Activated CD8-positive, alpha-beta T cell treated with anti-CD3 and anti-CD28 coated beads, Interleukin-2, amount 10 ng/mL, durations not matched to agents 7 days and 5 days (primary cell): ENCODE measurements at places on chromosomes 6 and 20.

GRCh38 chr6:131183427-131184095, 48.3 kb downstream of the AKAP7 start:
- DNase-seq: no peak

GRCh38 chr6:29447670-29448069, 8.6 kb downstream of the OR10C1 start:
- no peak for DNase-seq

GRCh38 chr6:38364127-38364526, 275.6 kb downstream of the BTBD9 start:
- DNase-seq: no peak

GRCh38 chr20:4513720-4514119, 208.0 kb upstream of the PRND start:
- DNase-seq: no peak

- DNase-seq: no peak
These were observed 475.6 kb downstream of the RFPL4B start for GRCh38 chr6:112822769-112823168.

GRCh38 chr6:129615020-129615419, 95.0 kb downstream of the ARHGAP18 start:
- DNase-seq: no peak

GRCh38 chr6:165684333-165684732, 21.3 kb upstream of the PDE10A start:
- no peak for DNase-seq

- DNase-seq: no peak
These were observed 38.4 kb downstream of the HS3ST5 start for GRCh38 chr6:114304304-114304887.

GRCh38 chr20:63412889-63413288, 51.7 kb upstream of the CHRNA4 start:
- no peak for DNase-seq

DNA sequence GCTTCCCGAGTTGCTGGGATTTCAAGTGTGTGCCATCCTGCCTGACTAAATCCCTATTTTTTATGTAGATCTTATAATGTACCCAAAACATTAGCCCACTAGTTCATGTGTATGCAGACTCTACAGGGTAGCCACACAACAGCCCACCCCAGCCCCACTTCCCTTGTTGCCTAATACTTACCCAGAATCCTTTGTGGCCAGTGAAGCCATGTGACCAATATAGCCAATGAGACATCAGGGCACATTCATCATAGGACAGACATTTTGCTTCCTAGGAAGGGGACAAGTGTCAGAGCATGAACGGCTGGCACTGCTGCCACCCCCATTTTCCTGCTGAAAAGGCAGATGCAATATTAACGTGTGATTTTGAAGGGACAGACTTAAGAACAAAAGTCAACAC, 36.0 kb upstream of the TCP11 start:
- DNase-seq: no peak

- no peak for DNase-seq
These were observed 132.1 kb upstream of the MOCS1 start for GRCh38 chr6:40066372-40066771.

GRCh38 chr6:45952168-45952529, 63.5 kb downstream of the CLIC5 start:
- DNase-seq: no peak

DNA sequence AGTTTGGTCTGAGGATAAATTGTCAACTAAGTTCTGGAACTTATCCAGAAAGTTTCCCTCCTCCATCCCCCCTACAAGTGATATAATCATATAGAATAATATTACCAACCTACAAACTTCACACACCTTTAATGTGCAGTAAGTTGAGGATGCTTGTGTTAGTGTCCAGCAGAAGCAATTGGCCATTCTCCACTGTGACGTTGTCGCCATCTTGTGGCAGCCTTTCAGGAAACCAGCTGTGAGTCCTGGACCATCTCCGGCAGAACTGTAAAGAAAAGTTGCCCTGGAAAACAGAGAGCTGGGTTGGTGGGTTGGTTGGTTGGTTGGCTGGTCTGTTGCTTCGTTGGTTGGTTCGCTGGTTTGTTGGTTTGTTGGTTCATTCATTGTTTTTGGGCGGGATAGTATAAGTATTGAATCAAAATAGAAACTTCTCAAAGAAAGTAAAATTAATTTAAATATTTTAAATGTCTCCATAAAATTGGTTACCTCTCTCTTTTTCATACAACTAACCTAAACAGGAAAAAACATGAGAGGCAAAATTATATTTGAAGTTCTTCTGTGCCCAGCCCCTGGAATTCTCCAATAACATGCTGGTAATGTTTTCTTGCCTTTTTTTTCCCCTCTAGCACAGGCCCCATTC, 127.5 kb downstream of the PKHD1 start:
- peak; percentile 67 for DNase-seq

DNA sequence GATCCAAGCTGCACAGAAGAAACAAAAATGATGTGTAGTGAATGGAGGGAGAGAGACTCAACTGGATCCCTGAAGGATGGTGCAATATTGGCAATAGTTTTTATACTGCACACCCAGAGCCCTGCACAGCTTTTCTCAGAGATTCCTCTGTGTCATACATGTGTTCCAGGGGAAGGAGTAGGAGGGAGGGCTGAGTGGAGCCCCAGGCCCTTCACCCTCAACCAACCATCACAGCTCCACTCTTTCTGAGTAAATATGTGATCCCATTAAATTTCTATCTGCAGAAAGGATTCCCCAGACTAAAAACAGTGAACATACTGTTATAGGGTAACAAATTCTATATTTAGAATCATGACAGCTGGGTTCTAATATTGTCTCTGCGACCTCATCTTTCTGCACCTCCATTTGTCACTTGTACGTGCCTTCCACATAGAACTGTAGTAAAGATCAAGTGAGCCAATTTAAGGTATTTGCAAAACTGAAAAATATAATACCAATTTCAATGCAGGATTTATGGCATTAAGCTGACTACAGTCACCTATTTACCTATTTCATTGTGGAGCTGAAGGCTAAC, 421.4 kb upstream of the NRSN1 start:
- no peak for DNase-seq

- DNase-seq: no peak
These were observed 18.2 kb upstream of the ANGPT4 start for GRCh38 chr20:934186-934840.

DNA sequence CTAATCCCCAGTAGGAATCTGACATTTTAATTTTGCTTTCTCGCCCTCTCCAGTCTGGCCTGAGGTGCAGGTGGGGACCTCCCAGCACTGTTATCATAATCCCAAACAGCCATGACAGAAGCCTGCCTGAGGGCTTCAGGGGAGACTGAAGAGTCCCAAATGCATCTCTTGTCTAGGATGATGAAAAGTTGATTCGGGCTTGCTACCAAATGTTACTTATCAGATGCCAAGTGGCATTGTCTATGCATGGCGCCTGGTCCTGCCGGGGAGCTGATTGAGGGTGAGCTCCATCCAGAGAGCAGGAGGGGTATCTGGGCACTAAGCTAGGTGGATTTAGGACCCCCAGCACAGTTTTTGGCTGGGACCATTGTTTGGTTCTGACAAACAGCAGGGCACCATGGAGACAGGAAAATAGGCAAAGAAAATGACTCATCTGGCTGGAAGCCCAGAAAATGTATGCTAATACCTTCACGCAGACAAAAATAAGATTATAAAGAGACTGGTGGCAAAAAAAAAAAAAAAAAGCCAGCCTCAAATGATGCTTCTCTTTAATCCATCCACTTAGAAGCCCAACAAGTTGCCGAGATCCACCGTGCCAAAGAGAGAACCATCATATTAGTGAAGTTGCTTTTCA, 513.7 kb upstream of the SULF2 start:
- no peak for DNase-seq

- DNase-seq: no peak
These were observed 15.4 kb downstream of the COQ3 start for GRCh38 chr6:99378636-99379035.

DNA sequence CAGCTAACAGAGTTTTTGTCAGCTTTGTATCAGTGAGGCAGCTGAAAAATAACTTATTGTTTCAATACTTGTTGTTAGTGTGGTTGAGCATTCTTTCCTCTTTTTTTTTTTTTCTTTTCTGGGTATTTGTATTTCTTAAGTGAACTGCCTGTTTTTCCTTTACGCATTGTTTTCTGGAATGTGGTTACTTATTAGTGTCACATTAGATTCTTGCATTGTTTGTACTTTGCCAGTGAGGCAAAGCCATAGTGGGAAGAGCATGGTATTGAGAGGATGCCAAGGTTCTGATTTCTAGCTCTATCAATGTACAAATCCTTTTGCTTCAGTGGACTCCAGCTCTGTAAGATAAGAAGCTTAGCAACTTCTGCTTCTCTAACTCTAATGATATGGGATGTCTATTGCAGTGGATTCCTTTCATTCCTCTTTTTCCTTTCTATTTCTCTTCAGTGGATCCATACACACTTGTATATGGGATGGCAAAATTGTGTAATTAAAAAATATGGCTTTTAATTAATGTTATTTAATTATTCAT, 3.9 kb downstream of the CDKAL1 start:
- DNase-seq: no peak

- DNase-seq: no peak
These were observed 3.1 kb downstream of the MAN1A1 start for GRCh38 chr6:119346450-119346849.

GRCh38 chr20:24523661-24524060, 54.2 kb downstream of the SYNDIG1 start:
- no peak for DNase-seq

DNA sequence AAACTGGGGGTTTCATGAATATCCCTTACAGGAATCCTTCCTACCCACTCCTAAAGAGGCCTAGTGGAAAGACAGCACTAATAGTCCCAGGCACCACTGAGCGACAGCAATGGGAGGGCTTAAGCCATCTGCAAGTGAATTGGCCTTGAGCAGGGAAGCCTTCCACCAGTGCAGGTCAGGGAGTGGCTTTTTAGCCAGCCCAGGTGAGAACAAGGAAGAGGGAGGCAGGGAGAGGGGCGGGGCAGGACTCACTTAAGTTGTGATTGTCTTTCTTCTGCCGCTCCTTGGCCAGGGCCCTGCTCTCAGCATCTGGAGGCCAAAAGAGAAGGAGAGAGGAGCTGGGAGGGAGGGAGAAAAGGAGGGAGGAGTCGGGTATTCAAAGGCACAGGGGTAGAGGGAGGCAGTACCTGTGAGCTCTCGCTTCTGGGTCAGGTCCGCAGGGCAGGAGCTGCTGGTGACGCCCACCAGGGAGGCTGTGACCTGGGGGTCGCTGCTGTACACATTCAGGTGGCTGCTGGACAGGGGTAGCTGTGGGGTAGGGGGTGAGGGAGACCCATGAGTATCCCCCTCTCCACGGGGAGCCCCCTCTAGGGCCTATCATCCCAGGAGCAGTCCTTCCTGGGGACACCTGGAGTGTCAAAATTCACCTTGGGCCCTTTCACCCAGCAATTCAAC, 47.8 kb downstream of the TFEB start:
- no peak for DNase-seq

- no peak for DNase-seq
These were observed 143.7 kb downstream of the DLL1 start for GRCh38 chr6:170147056-170147787.

DNA sequence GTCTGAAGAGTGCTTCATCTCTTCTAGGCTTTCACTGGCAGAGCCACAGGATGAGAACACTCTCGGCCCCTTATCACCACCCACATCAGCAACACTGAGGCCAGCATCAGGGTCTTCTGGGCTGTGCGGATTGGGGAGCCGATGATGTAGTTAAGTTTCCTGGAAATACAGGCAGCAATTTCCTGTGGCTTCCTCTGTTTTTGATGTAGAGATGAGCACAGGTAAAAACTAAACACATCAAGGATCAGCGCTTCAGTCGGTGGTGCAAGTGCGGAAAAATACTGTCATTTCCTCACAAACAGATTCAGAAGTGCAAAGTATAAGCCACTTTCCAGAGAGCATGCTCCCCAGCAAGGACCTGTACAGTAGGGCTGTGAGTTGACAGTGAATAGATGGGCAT, 62.6 kb downstream of the BACH2 start:
- peak; percentile 92 for DNase-seq

- DNase-seq: no peak
These were observed 93.3 kb downstream of the SNX5 start for GRCh38 chr20:17875106-17875980.

DNA sequence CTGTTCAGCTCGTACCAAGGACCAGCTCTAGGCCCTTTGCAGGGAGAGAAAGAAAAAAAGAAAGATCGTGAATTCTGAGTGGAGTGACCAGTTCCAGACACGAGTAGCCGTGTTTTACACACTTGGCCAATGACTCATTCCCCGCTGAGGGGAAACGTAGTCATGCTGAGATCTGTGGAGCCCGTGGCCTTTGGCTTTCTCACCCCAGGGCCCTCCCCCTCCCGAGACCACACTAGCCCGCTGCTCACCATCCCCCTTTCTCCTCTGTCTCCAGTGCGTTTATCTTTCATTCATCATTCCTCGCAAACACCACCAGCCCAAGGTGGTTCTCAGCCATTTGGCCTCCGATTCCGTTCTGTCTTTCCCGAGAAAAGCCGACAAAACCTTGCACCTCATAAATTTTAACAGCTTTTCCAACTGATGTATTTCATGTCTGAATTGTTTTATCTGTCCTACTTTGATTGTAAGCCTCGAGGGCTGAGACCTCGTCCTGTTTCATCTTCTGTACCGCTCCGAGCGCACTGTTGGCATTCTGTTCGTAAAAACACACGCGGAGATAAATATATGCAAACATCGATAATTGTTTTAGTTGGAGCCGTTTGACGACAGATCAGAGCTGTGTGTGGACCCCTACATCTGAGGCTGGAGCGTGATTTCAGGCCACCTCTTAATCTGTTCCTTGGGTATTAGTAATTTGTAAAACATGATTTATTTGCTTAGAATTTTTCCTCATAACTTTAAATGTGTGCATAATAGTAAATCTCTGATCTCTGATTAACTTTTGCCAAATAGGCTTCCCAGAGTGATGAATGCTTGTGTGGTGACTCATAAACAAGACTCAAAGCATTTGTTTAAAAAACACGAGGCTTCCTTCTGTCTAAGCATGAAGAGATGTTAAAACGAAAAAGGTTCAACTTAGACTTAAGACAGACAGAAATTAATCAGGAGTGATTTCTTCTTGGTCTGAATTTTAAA, 336.6 kb downstream of the CDH4 start:
- DNase-seq: no peak

- DNase-seq: no peak
These were observed 862 bp downstream of the C20orf96 start for GRCh38 chr20:289693-290083.

DNA sequence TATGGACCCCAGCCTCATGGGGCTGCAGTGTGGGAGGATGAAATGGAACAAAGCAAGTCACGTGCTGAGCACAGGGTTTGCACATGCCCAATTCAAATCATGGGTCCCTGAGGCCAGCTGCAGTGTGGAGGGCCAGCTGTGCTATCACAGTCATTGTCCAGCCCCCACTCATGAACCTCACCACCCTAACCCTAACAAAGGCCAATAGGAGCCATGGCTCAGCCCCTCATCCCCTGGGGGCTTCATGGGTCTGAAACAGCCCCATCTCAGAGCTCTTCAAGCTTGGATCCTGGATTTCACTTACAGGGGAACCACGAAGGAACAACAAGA, 125.6 kb upstream of the MAFB start:
- no peak for DNase-seq

GRCh38 chr20:33163856-33164762, 3.9 kb upstream of the BPIFA2 start:
- no peak for DNase-seq
